ENCODE measurements at places on chromosomes 7 and 10. TPM values are rescaled to one million over a fixed set of nuclear protein-coding genes. Genes with fewer than 3 reads are reported as not detected.

DNA sequence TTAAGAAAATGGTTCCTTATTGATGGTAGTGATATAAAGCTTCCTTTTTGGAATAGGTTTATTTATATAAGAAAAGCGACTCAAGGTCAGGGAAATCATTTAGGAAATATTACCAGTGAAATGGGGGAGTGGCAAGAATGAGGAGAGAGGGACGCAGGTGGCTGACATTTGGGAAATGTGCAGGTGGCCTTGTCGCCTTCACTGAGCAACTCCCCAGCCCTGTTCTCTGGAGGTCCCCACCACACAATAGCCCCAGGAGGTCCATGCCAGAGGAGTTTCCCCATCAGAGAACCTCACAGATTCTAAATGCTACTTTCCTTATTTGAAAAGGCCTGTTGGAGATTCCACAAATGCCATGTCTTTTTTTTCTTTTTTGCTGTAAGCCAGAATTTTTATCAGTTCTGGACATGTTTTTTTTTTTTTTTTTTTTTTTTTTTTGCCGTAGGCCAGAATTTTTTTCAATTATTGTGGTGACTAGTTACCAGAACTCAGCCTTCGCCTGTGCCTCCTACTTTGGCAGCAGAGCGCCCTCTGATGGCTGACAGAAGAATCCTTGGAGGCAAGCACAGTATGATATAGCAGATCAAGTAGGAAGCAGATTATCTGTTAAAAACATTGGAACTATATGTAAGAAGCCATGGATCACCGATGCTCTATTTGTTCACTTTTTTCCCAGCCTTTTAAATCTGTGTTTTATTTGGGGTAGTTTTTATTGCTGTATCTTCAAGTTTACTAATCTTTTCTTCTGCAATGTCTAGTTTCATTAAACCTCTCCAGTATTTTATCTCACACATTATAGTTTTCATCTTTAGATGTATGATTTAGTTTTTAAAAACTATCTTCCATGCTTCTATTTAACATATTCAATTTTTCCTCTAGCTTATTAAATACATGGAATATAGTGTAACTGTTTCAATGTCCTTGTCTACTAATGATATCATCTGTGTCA is 18.6 kb downstream of the OPALIN start:
- DNase-seq = no peak

GRCh38 chr10:62390497-62391176 is 16.5 kb downstream of the ZNF365 start:
- DNase-seq = no peak

DNA sequence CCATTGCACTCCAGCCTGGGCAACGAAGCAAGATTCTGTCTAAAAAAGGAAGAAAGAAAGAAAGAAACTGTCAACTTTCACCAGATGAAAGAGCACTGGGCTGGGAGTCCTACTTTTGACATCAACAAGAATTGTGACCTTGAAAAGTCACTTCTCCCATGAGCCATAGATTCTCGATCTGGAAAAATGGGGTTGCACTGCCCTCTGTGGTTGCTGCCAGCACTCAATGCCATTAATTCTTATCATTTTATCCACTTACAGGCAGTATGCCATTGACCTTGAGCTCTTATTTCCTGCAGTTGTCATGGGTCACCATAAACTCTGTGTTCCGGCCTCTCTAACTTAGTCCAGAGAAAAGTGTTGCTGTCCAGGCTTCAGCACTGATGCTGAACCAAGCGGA is 137.2 kb downstream of the NOC3L start:
- DNase-seq = no peak

- no peak for DNase-seq
Observed at GRCh38 chr7:138873220-138873892, 75.4 kb upstream of the ATP6V0A4 start.

GRCh38 chr7:104480529-104480928 is 152.1 kb downstream of the LHFPL3 start:
- DNase-seq = no peak

DNA sequence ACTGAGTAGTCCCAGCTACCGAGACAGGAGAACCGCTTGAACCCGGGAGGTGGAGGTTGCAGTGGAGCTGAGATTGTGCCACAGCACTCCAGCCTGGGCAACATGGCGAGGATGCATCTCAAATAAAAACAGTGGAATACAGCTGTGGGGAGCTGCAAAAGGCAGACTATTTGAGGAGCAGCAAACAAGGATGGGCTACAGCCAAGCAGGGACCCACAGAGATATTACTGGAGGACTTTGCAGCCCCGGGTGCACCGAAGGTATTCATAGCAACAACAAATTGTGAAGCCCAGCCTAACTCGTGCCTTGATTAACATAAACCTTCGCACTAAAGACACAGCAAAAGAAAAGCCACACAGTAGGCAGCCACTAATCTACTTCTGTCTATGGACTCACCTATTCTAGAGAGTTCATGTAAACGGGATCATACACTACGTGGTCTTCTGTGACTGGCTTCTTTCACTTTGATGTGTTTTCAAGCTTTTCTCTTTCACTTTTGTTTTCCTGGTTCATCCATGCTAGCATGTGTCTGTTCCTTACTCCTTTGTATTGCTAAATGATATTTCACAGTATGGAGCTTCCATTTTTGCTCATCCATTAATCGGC is 34.0 kb downstream of the PODXL start:
- DNase-seq = no peak

- no peak for DNase-seq
Observed at GRCh38 chr7:116752305-116753074, 80.5 kb downstream of the MET start.

- no peak for DNase-seq
Observed at GRCh38 chr7:44664780-44665461, 58.5 kb downstream of the OGDH start.

- no peak for DNase-seq
Observed at GRCh38 chr7:51033727-51034520, 251.2 kb upstream of the GRB10 start.

DNA sequence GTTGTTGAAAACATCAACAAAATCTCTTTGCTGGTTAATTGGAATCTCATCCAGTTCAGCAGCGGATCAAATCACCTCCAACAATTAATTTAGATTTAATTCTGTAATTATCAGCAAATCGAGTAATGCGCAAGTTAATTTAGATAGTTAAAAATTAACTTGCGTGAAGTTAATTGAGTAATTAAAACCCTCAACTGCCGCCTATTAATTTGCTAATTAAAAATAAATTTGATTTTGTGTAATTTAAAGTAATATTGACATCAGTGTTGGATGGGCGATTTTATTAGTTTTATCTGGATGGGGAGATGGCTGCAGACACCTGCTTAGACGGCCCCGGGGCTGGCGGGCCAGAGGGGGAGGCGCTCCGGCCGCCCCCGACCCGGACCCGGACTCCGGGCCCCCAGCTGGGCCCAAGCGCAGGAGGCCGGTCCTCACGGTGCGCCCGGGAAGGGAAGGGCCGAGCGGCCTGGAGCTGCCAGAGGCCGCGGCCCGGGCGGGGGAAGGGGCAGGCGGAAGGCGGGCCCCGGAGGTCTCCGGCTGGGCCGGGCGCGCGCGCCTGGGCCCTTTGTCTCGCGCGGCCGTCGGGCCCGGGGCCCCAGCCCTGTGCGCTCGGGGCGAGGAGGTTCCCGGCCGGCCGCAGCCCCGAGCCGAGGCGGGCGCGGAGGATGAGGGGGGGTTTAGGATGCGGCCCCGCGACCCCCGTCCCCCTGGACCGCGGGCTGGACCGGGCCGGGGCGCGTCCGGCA is 3.3 kb upstream of the UNCX start:
- no peak for DNase-seq

DNA sequence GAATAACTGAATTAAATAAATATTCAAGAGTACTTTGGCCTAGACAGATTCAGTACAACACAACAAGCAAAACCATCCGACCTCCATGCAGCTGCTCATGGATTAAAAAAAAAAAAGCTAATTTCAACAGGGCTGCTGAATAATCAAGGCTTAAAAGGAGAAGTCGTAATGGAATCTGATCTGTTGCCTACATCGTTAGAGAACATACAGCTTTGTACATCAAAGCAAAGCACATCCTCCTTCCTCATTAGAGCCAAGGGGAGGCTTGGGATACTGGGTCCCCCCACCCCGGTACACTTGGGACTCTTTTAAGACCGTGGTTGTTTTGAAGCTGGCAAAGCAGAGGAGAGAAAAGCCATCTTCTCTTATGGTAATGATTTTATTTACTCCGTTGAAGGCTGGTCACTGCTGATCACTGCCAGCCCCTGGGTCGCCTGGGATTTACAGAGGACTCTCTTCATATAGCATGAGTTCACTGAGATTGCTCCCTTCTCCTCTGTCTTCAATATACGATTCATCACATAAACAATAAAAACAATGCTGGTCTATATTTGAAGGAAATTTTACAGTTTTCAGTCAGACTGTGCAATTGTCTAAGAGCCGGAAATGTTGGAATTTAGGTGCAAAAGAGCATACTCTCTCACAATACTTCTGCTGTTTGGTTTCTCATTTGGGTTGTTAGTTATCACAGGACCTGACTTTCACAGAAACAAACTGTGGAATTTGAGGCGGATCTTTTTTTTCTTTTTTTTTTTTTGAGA is 148.8 kb downstream of the FAM107B start:
- DNase-seq = no peak

- DNase-seq = no peak
Observed at GRCh38 chr10:33244354-33244967, 90.0 kb downstream of the NRP1 start.

- no peak for DNase-seq
Observed at GRCh38 chr7:44636041-44636584, 29.7 kb downstream of the OGDH start.

GRCh38 chr7:71482284-71482683 is 350.3 kb downstream of the GALNT17 start:
- DNase-seq = no peak

DNA sequence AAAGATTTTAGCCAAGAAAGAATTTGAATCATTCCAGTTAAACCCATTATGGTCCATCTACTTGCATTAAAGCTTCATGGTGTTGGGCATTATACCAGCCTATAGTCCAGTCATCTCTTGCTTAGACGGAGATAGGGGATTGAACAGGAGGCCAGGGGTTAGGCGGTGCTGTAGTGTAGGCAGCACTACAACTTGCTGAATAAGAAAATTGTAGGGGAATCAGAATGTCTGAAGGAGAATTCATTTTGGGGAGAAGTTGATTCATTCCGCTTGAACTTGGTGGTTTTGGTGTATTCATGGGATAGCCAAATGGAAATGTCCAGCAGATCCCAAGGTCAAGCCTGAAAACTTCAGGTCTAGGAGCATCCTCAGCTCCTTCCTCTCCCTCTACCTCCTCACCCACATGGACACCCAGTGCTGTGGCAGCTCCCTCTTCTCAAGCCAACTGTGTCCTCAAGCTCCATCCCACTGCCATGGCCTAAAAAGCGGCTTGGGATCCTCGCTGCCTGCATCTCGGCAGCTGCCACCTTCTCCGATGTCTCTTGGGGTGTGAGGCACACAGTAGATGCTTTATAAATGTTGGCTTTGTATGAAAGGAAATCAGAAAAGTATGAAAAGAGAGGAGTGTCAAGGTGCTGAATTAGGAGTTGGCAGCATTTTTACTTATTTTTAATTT is 63.6 kb upstream of the MNX1 start:
- no peak for DNase-seq

DNA sequence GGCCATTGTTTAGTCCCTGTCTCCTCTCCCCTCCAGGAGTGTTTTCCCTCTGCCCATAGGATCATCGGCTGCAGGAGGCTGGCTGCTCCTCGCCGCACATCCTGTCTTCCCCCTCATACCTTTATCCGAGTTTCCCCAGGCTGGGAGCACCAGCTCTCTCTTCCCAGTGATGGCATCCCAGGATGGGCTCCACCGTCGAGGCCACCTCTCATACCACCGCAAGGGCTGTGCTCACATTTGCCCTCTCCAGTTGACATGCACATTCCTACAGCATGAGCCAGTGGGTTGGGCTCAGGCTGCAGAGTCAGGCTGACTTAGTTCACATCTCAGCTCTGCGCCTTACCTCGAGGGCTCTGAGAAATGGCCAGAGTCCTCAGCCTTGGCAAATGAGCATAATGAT is 12.1 kb downstream of the HKDC1 start:
- DNase-seq = no peak

GRCh38 chr10:44314802-44315460 is 70.0 kb downstream of the CXCL12 start:
- no peak for DNase-seq

DNA sequence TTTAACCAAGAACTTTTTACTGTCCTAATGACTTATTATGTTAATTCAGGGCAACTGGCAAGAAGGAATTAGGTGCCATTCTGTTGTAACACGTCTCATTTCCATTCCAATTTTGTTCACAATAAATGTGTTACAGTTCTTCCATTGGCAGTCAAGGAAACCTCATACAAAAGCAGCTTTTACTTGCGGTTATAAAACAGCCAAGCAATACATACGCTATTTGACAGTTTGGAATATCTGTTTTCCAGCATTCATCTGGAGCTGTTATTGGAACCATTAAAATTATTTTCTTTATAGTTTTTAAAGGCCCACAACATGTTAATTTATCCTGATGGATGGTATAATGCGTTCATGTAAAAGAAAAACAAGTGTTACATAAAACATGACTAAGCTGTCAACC is 33.3 kb downstream of the MTERF1 start:
- DNase-seq = no peak

The SH2D4B gene
- not detected for total RNA-seq

The FAM25G gene
- not detected for total RNA-seq

The GPR26 gene
- total RNA-seq = not detected

The KMT2C gene
- 11.9 TPM for total RNA-seq

The PAPOLB gene
- not detected for total RNA-seq

The CNPY1 gene
- not detected for total RNA-seq

The MNX1 gene
- total RNA-seq = 2.1 TPM

The GRM3 gene
- not detected for total RNA-seq

The FFAR4 gene
- not detected for total RNA-seq

The SLF2 gene
- total RNA-seq = 22.0 TPM

All from epithelial cell of proximal tubule (primary cell).